ENCODE measurements at places on chromosomes 2 and 18.

- no peak for DNase-seq
These were observed 180.6 kb upstream of the GLI2 start for GRCh38 chr2:120555092-120555491.

DNA sequence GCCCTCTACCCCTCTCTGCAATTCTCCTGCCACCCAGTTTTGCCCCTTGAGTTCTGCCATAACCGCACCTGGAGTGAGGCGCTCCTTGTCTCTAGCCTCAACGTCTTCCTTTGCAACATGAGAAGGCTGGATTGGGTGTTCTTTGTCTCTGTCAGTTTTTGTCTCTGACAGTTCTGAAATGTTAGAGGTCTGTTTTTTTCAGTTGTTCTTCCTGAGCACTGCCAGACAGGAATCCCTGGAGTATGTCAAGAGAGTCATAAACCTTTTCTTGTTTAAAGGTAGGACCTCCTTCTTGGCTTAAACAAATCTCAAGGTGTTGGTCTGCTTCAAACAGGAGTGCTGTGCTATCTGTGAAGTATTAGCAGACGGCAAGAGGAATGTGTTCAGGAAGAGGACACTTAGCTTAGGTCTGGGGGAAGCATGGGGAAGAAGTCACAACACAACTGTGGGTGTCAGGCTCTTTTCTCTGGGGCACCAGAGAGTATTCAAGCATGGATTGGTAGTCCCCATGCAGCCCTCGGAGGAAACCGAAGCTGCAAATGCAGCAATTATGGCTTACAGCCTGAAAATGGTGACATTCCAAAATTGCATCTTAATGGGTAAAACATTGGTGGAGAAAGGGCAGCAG is 32.3 kb downstream of the AFF3 start:
- no peak for DNase-seq

GRCh38 chr2:197261808-197262226 is 48.8 kb downstream of the ANKRD44 start:
- no peak for DNase-seq

GRCh38 chr2:204046145-204046544 is 109.6 kb downstream of the ICOS start:
- DNase-seq: no peak

GRCh38 chr2:233380995-233381637 is 26.8 kb downstream of the DGKD start:
- DNase-seq: no peak

DNA sequence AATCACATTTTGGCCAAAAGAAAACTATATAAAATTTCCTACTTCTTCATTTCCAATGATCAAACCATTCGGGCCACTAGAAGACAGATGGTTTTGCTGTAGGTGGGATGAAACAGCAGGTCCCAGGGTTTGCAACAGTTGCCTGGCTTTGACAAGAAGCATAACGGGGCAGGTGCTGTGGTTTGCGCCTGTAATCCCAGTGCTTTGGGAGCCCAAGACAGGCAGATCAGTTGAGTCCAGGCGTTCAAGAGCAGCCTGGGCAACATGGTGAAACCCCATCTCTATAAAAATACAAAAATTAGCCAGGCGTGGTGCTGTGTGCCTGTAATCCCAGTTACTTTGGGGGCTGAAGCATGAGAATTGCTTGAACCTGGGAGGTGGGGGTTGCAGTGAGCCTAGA is 81.4 kb upstream of the XPO1 start:
- no peak for DNase-seq

- no peak for DNase-seq
These were observed 4.7 kb downstream of the CD226 start for GRCh38 chr18:69943021-69943420.

All from ecto neural progenitor cell (in vitro differentiated cells).